AG09309 (cell line): ENCODE measurements at places on chromosomes 12 and 14.

DNA sequence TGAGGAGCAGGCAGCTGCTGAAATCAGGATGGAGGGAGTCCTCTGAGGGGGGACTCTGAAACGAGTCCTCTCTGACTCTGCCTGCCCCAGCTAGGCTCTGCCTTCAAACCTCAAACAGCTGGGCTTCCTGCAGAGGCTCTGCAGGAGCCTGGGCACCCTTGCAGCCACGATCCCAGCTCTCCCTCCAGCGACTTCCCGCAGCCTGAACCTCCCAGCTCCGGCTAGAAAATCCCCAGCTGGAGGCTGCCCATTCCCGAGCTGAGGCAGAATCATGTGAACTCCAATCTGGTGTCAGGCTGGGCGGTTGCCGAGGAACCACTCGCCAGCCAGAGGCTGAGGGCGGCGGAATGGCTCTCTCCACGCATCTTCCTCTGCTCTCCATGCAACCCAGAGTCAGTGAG is at the start of gene GPR68:
GPR68 (minus strand) TSS at position 204 of the 401 bp plus-strand sequence. CDS start 9,654 bp downstream, outside the sequence.
- DNase-seq = peak; percentile 62

GRCh38 chr12:76883151-76883550 is 4.3 kb upstream of the CSRP2 start:
- DNase-seq = no peak

DNA sequence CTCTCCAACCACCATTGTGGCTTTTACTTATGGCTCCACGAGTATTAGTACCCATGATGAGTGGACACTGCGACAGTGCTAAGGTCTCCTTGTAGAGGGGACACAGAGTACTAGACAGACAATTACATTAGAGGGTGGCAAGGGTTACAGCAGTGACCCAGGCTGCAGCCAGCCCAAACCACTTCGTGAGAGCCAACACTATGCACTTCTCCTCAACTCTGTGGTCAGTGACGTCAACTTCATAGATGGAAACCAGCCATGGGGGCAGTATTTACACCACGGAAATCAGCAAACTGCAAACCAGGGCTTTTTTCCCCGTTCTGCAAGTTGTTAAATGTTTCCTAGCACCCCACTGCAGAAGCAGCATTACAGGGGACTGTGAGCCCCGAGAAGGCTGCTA is 61.6 kb upstream of the ZFP36L1 start:
- no peak for DNase-seq

GRCh38 chr12:18079541-18080246 is 10.3 kb downstream of the RERGL start:
- DNase-seq = no peak

DNA sequence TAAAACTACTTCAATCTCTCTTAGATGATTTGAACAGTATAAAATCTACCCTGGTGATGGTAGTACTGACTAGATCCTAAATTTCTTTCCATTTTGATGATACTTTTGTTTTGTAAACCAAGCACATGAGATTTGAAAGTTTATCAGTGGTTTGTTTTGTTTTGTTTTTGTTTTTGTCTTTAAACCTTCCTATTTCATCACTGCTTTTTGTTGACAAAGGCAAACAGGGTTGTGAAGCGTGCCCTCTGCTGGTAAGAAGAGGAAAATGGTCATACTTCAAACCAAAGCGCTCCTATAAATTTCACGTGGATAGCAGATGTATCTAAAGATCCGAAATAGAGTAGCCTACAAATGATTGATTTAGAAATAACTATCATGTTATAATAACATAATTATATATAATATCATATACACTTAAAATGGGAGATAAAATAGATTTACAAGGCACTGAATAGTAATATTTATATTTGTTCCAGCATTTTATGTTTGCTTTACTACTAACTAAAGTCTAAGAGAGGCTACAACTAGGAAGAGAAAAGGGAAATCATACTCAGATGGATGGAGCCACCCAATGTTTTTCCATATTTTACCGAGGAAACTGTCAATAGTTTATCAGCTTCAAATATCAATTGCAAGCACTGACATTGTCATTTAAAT is 254.0 kb upstream of the USP15 start:
- peak; percentile 3 for DNase-seq

GRCh38 chr14:76375947-76376404 is at the start of gene ESRRB:
ESRRB (plus strand) TSS chr14:76376137; CDS start chr14:76376402, 265 bp downstream.
- DNase-seq = no peak

DNA sequence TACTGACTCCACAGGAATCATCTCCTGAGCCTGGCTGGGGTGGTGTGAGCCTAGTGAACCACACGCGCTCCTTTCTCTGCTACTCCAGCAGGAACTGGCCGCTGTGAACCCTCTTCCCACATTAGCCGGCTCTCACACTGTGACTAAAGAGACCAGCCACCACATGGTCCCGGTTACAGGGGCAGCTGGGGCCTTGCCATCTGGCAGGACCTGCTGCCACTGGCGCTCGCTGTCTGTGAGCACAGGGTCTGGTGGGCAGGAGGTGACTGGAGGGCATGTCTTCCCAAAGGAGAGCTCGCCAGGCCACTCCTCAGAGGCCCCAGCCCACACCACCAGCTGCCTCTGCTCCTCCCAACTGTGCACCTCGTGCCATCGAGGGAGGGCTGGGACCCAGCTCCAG is 99.3 kb downstream of the SINHCAF start:
- DNase-seq = no peak

DNA sequence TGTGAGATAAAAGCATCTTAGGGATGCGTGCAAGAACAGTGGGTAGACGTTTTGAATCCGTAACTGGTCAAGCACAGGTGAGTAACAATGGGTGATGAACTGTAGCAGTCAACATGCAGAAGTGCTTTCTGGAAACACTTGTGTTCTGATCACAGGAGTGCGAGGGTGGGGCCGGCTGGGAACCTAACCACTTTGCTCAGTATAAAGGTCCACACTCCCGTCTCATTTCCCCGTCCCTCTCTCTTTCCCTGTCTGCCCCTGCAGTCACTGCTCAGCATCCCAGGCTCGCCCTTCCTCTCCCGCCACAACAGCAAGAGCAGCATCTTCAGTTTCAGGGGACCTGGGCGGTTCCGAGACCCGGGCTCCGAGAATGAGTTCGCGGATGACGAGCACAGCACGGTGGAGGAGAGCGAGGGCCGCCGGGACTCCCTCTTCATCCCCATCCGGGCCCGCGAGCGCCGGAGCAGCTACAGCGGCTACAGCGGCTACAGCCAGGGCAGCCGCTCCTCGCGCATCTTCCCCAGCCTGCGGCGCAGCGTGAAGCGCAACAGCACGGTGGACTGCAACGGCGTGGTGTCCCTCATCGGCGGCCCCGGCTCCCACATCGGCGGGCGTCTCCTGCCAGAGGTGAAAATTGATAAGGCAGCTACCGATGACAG is 127.1 kb downstream of the FIGNL2 start:
- DNase-seq = no peak

DNA sequence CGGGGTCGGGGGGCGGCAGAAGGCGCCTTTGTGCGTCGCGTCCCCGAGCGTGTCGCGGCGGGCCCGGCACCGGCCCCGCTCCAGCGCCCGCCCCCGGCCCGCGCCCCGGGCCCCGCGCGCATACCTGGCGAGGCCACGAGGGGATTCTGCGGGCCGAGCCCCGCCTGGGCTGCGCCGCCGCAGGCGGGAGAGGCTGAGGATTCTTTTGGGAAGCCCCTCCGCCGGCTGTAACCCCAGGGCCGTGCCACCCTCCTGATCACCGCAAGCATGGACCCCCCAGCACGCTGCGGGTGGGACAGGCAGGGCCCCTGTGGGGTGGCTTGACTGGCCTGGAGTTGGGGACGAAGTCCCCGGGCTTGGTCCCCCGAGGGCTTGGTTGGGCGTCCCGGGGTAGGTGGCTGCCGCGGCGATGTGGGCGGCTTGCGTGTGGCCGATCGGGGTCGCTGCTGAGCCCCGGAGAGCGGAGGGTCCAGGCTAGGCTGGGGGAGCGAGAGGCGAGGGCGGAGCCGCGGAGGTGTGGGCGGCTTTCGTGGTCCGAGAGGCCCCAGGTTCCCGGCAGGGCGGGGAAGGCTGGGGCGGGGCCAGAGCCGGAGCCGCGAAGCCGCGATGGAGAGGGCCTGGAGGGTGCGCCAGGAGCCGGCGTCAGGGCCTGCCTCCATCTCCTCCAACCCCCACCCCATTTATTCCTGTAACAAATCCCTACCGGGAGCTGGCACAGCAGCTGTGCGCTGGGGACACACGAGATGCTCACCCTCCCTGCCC is 28.4 kb upstream of the GPR132 start:
- no peak for DNase-seq

DNA sequence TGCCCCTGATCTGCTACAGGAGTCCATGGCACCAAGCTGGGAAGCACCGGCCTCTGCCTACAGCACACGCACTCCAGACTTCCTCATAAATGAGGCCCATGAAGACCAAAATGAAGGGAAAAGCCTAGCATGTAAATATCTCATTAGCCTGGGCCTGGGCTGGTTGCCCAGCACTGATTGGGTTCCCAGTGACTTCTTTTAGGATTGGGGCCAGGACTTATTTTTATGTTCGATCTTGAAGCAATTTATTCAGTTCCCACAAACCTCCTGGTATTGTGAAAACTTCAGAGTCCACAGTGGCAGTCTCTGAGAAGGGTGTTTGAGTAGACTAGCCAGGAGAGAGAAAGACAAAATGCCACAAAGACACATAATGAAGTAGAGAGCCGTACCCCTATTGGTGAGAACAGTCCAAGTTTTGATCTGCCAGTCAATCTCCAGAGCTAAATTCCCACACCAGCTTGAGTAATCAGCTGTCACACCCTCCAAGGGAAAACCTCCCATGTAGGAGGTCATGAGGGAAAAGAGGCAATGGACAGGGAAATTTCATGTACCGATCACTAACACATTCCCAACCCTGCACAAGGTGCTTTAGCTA is 78.2 kb downstream of the PHLDA1 start:
- peak; percentile 66 for DNase-seq
